NCI-H2171 (cell line): ENCODE measurements at places on chromosomes 5 and 9.

DNA sequence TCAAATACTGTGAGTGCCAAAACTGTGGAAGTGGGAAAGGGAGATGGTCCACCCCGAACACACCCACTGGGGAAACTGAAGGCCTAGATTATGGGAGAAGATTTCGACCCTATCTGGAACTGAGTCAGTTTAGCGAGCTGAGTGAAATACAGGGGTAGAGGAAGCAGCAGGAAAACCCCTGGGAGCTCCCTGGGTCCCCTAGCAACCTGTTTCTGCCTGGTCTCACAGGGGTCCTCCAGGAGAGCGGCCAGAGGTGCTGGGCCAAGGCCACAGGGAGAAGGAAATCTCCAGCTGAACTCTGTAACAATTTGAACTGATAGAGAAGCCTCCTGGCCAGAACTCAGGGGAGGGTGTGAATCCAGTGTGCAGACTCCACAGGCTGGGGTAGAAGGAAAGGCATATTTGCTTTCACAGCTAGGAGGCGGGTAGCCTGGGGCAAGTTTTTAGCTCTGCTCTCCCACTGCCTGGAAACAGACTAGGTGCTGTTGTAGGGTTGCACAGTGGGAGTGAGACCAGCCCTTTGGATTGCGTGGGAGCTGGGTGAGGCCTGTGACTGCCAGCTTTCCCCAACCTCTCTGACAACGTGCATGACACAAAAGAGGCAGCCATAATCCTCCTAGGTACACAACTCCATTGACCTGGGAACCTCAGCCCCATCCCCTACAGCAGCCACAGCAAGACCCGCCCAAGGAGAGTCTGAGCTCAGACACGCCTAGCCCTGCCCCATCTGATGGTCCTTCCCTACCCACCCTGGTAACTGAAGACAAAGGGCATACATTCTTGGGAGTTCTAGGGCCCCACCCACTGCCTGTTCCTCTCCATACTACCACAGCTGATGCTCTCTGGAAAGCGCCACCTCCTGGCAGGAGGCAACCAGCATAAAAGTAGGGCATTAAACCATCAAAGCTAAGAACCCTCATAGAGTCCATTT is 78.8 kb upstream of the GPBP1 start:
- no peak for DNase-seq

GRCh38 chr5:94777056-94777880 is 158.8 kb downstream of the SLF1 start:
- peak; percentile 23 for DNase-seq

GRCh38 chr5:52799358-52799982 is 11.8 kb downstream of the ITGA1 start:
- no peak for DNase-seq

DNA sequence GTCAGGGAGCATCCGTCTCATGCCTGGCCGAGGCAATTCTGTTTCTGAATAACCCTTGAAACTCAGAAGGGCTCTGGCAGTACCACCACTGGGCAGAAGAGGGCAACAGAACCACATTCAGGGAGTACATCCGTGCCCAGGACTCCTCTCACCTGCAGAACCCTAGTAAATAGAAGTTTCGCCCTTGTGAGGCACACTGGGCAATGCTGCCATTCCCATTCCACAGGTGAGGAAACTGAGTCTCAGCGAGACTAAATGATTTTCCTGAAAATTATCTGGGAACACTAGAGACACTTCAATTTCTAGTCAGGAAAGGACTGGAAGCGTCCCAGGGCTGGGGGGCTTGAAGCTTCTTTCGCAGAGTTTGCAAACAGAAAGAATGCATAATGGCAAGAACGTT is 74.7 kb downstream of the FGF1 start:
- peak; percentile 18 for DNase-seq

GRCh38 chr5:87195104-87195591 is 72.5 kb upstream of the RASA1 start:
- no peak for DNase-seq

- no peak for DNase-seq
Observed at GRCh38 chr5:114957384-114957783, 212.3 kb downstream of the TRIM36 start.

- no peak for DNase-seq
Observed at GRCh38 chr5:41447650-41448510, 62.5 kb downstream of the PLCXD3 start.

DNA sequence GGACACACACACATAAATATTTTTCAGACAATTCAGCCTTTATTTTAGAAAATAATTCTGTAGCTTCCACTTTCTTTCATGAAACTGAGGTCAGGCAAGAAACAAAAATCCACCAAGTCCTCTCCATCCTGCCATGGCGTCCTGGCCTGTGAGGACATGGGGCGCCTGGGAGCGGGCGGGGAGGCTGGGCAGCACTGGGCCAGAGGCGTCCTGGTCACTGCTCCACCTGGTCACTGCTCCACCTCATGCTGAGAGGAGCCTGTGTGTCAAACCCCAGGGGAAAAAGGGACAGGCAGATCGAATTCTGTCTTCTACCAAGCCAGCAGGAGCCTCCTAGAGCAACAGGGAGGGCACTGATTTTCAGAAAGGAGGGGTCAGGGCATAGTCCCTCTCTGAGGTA is 12.1 kb downstream of the MGAT1 start:
- DNase-seq = no peak

DNA sequence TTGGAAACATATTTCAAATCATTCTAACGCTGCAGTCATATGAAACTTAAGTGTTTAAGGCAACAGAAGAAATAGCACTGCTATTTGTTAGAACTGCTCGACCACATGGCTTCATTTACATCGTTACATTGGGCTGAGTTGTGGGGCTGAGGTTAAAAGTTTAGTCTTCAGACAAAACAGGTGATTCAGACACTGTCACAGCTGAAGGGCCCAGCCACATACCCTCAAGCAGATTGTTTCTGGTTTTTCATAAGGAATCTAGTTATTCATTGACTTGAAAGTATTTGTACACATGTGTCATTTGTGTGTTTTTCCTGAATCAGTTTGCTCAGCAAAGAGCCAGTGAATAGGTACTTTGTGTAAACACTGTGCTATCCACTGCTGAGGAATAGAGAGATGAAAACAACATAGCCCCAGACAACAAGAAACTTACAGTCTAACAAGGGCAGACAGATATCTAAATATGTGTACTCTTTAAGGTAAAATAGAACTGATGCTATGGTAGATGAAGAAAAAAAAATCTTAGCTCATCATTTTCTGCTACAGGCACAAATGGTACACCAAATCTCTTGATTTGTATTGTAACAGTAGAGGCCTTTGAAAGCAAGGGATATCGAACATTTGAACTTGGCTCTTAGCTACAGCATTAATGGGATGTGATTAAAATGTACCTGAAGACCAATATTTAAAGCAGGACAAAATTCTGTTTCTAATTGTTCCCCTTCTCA is 357.6 kb upstream of the RPS23 start:
- DNase-seq = no peak

- DNase-seq = peak; percentile 48
Observed at GRCh38 chr5:65035211-65036206, 266.8 kb downstream of the CWC27 start.

- DNase-seq = no peak
Observed at GRCh38 chr5:121949885-121950284, 11.9 kb upstream of the SRFBP1 start.

- no peak for DNase-seq
Observed at GRCh38 chr5:168443950-168444700, 42.1 kb upstream of the RARS1 start.

- DNase-seq = no peak
Observed at GRCh38 chr9:125748446-125749099, 1.4 kb downstream of the PBX3 start.

- peak; percentile 64 for DNase-seq
Observed at GRCh38 chr5:38509185-38509584, 47.3 kb downstream of the LIFR start.

DNA sequence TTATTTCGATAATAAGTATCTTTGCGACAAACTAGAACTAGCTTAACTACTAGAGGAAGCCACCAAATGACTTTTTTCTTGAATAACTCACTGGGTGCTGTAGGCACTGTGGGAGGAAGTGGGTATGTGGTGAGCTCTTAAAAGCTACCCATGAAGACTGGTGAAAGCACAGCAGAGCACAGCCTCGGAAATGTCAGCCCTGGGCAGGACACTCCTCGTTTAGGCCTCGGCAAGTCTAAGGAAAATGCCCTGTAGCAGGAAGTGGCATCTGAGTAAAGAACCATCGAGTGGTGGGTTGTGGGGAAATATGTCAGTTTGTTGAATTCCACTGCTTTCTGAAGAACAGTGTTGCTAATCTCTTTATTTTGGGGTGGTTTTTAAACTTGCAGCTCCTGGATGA is 44.0 kb upstream of the NCS1 start:
- DNase-seq = no peak

- no peak for DNase-seq
Observed at GRCh38 chr9:32200896-32201295, 183.5 kb upstream of the ACO1 start.

DNA sequence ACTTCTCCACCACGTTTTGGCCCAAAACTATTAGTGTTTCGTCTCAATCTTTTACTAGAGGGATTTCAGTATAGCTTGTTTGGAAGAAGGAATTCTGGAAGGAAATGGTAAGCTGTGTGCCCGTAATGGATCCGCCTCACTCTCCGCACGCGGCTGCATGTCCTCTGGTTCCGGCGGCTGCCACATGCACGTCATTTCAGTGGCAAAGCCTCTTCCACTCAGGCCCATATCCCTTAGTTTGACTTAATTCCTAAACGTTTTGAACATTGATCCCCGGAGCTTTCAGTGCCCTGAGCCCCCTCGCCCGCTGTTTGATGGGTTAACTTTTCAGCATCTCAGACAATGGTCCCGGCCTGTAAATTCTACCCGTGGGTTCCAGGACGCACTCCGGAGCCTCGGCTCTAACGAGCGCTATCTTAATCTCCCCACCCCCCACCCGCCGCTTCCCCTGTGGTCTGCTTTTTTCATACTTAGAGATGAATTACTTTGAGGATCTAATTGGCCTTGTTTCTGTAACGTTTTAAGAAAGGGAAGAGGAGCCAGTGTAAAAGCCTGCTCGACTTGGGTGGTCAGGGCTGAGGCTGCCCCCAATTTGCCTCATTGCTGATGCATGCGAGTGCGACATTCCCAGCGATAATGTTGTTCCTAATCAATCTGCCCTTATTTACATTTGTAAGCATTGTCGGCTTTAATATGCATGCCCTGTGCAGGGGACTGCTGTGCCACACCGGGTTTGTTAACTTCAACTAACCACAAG is 4.6 kb downstream of the PTCH1 start:
- no peak for DNase-seq

- DNase-seq = no peak
Observed at GRCh38 chr9:112550531-112550930, 63.9 kb downstream of the KIAA1958 start.

GRCh38 chr9:75185585-75186170 is 97.4 kb downstream of the OSTF1 start:
- no peak for DNase-seq

GRCh38 chr5:173354645-173355044 is 26.4 kb upstream of the STC2 start:
- DNase-seq = no peak

DNA sequence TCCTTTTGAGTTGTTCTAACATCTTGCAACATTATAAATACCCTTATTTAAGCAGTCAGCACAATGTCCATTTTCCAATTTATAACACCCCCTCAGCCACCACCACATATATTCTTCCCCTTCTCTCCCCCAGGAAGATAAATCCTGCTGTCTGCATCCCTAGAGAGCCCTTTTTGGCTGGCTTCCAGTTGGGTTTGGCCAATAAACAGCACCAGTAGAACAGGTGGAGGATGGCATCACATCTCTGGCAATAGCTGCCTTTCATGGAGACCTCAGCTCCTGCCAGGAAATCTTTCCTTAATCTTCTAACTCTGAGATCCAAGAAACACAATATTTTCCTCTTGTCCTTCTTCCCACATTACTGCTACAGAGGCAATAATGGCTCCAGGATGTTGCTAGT is 53.7 kb downstream of the TRIM36 start:
- no peak for DNase-seq

- DNase-seq = no peak
Observed at GRCh38 chr5:123087173-123088030, 1.6 kb upstream of the PRDM6 start.

GRCh38 chr5:109468288-109468676 is 58.5 kb upstream of the PJA2 start:
- no peak for DNase-seq

DNA sequence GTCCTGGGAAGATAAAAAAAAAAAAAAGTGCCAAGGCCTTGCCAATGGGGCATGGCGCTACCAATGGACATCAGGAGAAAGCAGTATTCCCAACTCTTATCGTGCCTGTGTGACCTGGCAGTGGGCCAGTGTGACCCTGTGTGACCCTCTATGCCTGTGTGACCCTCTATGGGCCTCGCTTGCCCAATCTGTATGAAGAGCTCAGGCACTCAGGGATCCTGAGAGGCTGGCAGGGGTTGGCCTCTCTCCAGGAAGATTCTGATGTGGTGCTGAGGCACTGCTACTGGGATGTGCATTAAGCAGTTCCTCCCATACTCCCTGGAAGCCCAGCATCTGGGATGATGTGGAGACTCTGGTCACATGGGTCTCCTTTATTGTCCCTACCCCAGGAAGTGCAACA is 179.2 kb downstream of the MACROH2A1 start:
- DNase-seq = no peak

DNA sequence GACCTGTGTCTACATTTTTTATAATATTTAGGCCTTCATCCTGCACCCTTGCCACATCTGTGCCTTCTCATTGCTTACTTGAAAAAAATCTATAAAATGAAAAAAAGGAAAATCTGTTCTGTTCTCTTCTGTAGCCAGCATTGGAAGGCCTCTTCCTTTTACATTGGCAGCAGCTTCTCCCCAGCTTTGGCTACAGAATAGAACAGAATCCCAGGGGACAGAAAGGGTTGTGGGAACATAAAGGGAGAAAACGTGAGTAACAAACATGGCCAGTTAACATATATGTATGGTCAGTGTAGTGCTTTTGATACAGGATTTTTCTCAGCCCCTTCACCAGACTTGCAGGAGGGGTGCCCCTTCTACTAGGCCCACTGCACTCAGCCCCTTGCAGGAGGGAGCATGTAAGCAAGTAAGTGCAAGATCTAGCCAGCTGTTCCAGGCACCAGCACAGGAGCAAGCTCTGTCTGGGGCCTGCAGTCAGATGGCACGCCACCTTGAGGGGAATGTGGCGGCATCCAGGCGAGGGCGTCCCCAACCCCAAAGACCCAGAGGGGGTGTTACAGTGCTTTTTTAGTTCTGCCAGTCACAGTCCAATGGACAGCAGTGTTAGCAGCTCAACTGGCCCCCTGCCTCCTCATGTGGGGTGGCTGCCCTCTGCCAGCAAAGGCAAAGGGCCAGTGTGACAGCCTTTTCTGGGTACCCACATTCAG is 330.5 kb upstream of the ZNF462 start:
- DNase-seq = no peak

GRCh38 chr9:26579056-26579455 is 313.5 kb downstream of the CAAP1 start:
- DNase-seq = no peak

- DNase-seq = no peak
Observed at GRCh38 chr9:86099701-86100364, 475 bp upstream of the GOLM1 start.

DNA sequence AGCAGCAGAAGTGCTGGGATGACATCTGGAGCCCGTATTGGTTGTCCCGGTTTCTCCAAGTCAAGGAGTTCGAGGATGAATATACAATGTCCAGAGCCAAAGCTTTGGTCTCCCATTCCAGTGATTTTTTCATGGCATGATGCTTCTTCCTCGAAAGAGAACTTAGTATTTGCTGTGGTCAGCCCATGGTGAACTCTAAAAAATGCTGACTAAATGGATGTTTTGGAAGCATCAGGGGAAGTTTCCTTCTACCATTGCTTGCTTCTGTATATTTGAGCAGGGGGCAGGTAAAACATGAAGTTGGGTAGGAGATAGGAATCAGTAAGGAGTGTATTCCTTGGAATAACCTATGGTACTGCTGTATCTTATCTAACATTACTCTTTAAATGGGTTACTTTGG is 8.6 kb downstream of the TTC23L start:
- DNase-seq = no peak
